ENCODE measurements at places on chromosomes 12 and 14.
A peak's percentile ranks its signal among the peaks of the same experiment; 100 is the strongest.

DNA sequence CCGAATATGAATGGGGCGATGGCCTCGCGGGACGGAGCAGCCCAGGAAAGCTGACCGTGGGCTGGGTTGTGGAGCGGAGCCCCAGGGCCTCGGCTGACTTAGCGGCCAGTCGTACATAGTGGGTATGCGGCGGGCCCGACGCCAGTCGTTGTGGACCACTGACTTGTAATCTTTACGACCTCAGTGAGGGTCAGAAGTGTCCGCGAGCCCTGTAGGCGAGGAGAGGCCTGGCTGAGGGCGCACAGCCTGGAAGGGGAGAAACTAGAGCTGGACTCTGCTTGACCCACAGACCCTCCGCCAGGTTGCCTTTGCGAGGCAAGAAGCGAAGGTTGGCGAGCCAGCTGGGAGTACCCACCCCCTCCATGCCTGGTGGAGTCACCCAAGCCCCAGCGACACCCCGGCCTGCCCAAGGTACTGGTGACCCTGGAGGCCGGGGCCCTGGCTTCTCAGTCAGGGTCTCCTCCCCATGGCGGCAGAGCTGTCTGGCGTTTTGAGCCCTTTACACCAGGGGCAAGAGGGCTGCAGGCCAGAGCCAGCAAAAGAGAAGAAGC lies 15.6 kb upstream of the DYNC1H1 start:
- peak; percentile 39 for DNase-seq

DNA sequence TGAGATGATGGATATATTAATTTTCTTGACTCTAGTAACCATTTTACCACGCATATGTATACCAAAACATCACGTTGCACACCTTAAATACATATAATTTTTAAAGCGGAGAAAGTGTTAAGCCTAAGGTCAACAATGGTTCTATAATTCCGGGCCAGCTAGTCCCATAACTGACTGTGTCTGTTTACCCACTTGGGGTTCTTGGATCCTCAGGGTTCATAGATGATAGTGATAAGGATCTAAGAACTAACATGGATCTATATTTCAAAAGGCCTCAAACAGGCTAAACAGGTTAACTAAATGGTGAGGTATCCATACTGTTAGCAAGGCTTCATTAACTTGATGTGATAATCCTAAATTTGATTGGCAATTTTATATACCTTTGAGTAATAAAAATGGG lies 9.8 kb downstream of the SLC38A1 start:
- no peak for DNase-seq

- no peak for DNase-seq
Observed at GRCh38 chr12:6312529-6313325, 2.2 kb downstream of the PLEKHG6 start.

DNA sequence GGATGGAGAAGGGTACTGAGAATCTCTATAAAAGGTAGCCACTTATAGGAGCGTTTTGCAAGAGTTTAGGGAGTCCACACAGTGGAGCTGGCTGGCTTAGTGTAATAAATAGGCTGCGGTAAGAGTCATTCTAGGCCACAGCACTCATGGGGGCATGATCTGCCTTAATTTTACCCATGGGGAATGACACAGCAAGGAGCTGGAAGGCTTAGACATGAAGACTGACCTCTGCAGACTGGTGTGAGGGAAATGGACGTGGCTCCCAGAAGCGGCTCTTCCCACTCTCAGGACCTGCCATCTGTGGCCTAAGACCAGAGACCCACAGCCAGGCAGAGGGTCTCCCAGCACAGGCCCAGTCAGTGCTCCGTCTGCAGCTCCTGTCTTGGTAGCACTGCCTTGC lies 173.3 kb downstream of the PPM1H start:
- DNase-seq = no peak

DNA sequence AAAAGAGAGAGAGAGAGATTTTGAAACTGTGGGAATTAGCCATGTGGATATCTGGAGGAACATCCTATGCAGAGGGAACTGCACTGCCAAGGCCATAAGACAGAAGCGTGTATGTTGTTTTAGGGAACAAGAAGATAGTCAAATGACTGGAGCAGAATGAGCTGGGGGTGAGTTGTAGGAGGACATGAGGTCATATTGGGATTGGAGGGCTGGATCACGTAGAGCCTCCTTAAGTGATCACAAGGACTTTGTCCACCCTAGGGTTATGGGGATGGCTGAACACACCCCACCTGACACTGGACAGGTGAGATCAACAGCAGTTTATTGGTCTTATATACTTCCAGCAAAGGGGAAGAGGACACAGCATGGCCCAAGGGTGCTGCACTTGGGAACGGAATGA lies 8.2 kb upstream of the CGRRF1 start:
- DNase-seq = no peak

DNA sequence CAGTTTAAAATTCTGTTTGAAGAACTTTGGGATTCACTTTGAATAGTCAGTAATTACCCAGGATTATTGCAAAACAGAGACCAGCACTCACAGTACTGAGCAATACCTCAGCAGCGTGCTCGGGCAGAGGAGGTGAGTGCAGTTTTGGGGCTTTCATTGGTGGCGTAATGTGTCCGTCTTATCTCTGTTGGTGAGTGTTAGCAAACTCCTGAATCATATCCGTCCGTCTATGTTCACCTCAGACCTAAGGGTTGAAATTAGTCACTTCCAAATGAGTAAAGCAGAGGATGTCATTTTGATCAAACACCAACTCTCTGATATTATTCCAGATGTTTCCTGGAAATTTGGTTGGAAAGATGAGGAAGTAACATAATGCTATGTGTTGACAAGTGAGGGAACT lies 82.8 kb downstream of the BORCS5 start:
- no peak for DNase-seq

GRCh38 chr12:73221836-73222235 lies 949.7 kb downstream of the TRHDE start:
- DNase-seq = no peak

GRCh38 chr12:104469066-104469465 lies 12.3 kb downstream of the CHST11 start:
- no peak for DNase-seq

- no peak for DNase-seq
Observed at GRCh38 chr12:49342914-49343731, 3.6 kb upstream of the DNAJC22 start.

- DNase-seq = no peak
Observed at GRCh38 chr12:28884904-28885679, 264.0 kb upstream of the FAR2 start.

GRCh38 chr12:89695830-89696229 lies 12.8 kb downstream of the ATP2B1 start:
- no peak for DNase-seq

DNA sequence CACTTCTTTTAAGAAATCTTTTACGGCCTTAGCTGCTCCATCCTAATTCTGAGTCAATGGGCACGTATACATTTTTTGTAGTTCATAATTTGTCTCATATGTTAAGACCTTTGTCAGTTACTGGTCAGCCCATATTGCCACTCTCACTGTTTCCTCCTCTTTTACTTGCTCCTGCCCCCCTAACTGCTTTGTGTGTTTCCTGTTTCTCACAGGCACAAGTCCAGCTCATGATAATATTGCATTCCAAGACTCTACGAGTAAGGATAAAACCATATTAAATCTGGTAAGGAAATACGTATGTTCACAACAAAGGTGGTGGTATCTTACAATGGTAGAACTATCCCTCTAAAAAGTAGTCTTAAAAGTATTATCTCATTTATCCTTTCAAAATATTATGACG lies 111.7 kb downstream of the DNAI7 start:
- DNase-seq = no peak

GRCh38 chr14:52254086-52254485 lies 13.4 kb upstream of the PTGDR start:
- DNase-seq = no peak

GRCh38 chr12:127607146-127607725 lies 659.7 kb upstream of the TMEM132C start:
- no peak for DNase-seq

- DNase-seq = no peak
Observed at GRCh38 chr12:15979096-15980092, 68.3 kb downstream of the DERA start.

DNA sequence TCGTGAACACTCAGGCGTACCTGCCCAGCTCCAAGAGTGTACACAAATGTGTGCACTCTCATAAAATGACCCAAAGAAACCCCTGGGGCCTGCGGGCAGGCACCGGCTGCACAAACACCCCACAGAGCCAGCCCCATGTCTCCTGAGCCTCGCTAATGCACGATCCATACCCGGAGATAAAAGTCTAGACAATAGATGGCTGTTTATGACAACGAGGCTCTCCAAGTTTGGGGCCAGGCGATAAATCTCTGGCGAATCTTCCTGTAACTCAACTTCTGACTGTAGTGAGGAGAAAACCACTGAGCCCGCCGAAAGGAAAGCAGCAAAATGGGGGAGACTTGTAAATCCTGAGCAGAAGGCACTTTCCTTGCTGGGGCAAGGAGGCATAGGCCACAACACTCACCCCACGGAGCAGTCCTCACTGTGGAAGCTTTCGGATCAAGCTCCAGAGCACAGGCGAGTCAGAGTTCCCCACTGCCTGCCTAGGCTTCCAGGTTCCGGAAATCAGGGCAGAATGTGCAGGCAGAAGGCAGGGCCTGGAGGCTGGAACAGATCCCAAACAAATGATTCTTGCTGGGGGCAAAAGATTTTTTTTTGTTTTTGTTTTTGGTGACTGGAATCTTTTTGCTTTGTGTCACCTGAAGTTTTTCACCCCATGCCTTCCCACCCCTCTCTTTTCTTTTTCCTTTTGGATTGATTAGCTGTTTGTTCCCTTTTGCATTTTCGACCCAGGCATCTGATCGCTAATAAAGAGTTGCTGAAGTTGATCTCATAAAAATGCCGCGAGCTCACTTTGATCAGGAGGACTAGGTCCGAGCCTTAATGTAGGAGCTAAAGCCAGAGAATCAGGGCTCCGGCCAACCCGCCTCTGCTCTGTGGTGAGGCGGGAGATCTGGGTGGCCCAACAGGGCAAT lies 4.5 kb upstream of the HOXC11 start:
- DNase-seq = no peak

DNA sequence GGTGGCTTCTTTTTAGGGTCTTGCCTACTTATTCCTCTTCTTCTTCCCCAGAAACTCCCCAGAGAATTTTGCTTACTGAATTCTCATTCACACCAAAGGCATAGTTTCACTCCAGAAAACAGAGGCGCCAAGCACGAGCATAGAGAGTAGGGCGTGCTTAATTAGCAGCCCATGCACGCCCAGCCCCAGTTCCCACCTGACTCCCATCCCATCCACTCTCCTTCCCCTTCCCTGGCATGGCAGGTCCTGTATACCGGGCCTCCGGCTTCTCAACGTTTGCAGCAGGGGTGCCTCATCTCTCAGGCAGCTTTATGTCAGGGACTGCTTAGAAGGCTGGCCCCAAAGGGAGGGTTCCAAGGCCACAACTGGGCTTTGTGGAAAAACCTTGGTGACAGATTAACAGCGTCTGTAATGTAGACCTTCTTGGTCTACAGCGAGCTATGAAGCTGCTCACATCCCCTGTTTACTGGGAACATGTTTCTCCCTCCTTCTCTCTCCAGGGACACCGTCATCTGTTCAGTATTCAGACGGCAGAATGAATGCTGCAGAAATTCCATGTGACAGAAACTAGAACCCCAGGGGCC lies 62.7 kb downstream of the ACTN1 start:
- DNase-seq = no peak

- no peak for DNase-seq
Observed at GRCh38 chr12:4742416-4742970, 22.3 kb downstream of the GALNT8 start.

DNA sequence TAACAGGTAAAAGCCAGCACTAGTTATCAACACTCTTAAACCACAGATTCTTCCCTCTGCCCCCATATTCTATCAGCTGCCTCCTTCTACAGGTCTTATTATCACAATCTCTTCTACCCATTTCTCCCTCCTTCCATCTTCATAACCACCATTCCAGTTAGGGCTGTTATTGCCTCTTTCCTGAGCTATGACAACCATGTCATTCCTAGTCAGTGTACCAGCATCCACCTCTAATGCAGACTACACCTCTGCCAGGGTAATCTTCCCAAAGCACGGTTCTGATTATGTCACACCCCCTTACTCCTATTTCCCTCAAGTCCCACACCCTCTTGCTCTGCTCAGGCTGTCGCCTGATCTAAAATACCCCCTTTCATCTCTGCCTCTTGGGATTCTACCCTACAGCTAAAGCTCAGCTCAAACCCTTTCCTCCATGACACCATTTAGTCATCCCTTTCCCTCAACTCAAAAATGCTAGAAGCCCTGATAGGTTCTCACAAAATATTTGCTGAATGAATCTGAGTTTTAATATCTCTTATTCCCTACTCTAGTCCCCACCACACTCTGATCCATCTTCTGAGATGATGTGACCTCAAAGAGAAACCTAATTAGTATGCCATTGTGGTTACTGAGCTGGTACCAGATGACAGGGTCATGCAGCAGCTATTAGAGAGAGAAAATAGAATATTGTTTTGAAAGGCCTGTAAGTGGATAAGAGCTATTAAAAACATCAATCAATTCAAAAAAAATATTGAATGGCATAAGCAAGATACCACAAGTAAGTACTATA lies 11.7 kb downstream of the RACGAP1 start:
- no peak for DNase-seq

DNA sequence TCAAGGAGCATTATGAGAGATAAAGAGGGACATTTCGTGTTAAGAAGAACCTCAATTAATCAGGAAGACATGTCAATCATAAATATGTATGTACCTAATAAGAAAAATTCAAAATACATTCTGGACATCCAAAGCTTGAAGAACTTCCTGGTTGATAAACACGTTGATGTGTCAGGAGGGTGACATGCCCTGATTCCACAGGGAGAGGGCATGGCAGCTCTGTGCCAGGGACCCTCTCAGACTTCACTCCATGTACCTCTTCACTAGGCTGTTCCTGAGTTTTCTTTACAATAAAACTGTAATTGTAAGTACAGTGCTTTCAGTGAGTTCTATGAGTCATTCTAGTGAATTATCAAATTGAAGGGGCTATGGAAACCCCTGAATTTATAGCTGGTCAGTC lies 163.5 kb downstream of the CFAP54 start:
- no peak for DNase-seq

GRCh38 chr14:39592116-39592789 lies 160.0 kb upstream of the FBXO33 start:
- no peak for DNase-seq

DNA sequence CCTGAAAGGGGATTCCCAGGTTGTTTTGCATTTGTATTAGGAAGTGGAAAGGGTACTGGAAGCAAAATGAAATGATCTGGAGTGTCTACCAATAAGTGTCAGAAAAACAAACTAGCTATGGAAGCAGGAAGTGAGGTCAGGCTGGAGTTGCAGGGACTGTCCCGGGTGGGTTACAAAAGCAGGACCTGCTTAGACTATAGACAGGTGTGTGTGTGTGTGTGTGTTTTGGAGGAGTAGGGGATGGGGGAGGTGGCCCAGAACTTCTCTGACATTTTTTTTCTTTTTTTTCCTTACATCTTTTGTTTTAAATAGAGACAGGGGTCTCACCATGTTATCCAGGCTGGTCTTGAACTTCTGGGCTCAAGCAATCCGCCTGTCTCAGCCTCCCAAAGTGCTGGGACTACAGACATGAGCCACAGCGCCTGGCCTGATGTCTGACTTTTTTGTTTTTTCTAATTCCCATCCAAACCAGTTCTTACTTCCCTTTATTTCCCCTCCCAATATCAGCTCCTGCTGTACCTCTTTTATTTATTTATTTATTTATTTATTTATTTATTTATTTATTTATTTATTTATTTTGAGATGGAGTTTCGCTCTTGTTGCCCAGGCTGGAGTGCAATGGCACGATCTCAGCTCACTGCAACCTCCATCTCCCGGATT lies 512 bp upstream of the RND1 start:
- DNase-seq = no peak
